ENCODE measurements at places on chromosomes 7 and 10. TPM values are rescaled to one million over a fixed set of nuclear protein-coding genes. Genes with fewer than 3 reads are reported as not detected.

Gene C10orf53
- not detected for total RNA-seq

GRCh38 chr10:58451193-58451889, 61.3 kb upstream of the BICC1 start:
- no peak for DNase-seq

Gene CXCL12
- 88.8 TPM for total RNA-seq

Gene CDC14C
- not detected for total RNA-seq

DNA sequence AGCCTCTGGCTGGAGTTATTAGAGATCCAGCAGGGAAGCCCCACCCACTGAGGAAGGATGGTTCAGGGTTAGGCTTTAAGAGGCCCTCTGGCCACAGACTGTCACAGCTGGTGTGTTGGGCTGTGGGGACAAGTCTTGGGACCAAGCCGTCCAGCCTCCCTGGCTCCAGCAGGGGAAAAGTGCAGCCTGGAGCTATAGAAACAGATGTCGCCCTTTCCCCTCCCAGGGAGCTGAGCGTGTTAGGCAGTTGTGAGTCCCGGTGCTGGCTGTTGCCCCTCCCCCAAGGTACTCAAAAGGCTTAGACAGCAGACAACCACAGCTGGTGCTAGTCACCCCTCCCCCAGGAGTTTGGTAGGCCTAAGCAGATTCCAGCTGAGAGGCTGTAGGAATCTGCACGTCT, 143.4 kb downstream of the TMEM168 start:
- DNase-seq, result no peak

DNA sequence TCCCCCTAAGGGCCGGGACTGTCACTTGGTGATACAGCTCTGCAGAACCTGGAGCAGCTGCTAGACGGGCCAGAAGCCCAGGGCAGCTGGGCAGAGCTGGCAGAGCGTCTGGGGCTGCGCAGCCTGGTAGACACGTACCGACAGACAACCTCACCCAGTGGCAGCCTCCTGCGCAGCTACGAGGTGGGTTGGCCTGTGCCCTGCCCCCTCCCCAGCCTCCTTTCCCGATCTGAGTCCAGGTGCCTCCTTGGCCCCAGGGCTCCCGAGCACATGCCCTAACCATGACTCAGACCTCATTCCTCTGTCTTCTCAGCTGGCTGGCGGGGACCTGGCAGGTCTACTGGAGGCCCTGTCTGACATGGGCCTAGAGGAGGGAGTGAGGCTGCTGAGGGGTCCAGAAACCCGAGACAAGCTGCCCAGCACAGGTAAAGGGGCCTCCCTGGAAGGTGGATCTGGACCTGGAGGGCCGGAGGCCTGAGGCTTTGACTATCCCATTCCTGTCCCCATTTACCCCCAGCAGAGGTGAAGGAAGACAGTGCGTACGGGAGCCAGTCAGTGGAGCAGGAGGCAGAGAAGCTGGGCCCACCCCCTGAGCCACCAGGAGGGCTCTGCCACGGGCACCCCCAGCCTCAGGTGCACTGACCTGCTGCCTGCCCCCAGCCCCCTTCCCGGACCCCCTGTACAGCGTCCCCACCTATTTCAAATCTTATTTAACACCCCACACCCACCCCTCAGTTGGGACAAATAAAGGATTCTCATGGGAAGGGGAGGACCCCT, 6.4 kb downstream of the NFKB2 start:
- DNase-seq, result no peak

Measured in esophagus muscularis mucosa (tissue), 4 donors.